ENCODE measurements at places on chromosomes 6 and 20.
A peak's percentile ranks its signal among the peaks of the same experiment; 100 is the strongest.

DNA sequence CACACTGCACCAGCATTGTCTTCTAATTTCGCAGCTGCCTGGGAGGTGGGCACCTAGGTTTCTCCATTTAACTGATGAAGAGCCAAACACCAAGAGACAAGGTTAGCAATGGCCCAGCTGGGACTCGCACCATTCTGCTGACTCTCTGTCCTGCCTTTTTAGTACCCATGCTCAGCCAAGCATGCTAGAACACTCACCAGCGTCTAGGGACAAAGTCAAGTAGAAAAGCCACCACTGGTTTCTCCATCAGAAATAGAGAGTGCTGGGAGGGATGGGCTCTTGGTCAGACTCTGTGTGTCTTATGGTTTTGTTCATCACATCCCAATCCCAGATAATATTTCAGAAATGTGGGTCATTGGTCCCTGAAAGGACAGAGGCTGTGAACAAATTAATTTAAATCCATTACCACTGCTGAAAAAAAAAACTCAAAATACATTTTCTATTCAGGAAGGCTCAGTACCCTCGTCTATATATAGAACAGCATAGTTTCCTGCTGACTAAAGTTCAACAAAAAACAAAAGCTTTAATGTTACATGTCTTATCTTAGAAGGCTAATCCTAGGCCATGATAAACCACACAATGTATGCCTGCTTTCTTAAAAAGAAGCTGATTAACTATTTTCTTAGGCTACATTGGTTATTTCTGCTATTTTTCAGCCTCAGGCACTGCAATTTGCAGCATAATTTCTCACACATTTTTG is 111.0 kb downstream of the TBC1D7 start:
- no peak for DNase-seq

GRCh38 chr20:33789109-33789857 is 21.9 kb upstream of the CHMP4B start:
- DNase-seq: no peak

DNA sequence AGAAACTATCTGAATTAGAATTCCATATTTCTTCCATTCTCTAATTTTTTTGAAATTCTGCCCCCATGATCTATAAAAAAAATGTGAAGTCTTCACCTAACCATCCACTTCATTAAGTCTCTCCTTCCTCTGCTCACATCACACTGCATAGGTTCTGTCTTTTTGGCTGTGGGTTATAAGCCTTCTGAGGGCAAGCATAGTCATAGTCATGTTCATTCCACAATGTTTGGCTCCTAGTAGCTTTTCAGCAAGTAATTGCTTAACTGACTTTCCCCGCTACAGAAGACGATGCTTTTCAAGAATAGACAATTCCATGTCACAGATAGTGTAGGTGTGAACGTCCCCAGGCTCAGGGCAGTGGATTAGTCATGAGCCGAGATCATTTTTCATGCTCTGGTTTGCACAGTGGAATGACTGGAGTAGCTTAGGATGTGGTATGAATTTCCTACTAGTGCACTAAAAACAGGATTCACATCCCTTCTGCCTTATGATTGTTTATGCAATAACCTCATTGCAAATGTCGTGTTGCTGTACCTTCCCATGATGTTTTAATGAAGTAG is 29.1 kb downstream of the WRNIP1 start:
- no peak for DNase-seq

GRCh38 chr6:157985378-157986155 is 3.9 kb downstream of the SYNJ2 start:
- peak; percentile 70 for DNase-seq

- DNase-seq: peak; percentile 28
Observed at GRCh38 chr6:14274546-14275492, 157.2 kb downstream of the CD83 start.

GRCh38 chr6:39577446-39578165 is 147.6 kb downstream of the KIF6 start:
- DNase-seq: peak; percentile 6

- no peak for DNase-seq
Observed at GRCh38 chr20:3067139-3068014, 4.0 kb upstream of the OXT start.

DNA sequence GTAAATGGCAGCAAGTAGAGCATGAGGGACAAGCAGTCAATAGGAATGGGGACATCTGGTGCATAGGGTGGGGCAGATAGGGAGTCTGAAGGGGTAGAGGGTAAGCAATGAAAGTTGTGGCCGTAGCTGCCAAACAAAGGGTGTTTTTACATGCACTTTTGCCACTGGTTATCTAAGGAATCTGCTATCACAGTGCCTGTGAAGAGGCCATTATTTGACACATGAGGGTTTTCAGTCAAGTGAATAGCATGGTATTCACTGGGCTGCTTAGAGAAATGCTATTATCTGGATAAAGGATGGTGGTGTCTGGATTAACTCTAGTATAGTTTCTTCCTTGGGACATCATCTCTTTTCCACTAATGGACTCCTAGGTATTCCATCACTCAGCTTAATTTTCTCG is 118.2 kb downstream of the CARMIL1 start:
- DNase-seq: no peak

DNA sequence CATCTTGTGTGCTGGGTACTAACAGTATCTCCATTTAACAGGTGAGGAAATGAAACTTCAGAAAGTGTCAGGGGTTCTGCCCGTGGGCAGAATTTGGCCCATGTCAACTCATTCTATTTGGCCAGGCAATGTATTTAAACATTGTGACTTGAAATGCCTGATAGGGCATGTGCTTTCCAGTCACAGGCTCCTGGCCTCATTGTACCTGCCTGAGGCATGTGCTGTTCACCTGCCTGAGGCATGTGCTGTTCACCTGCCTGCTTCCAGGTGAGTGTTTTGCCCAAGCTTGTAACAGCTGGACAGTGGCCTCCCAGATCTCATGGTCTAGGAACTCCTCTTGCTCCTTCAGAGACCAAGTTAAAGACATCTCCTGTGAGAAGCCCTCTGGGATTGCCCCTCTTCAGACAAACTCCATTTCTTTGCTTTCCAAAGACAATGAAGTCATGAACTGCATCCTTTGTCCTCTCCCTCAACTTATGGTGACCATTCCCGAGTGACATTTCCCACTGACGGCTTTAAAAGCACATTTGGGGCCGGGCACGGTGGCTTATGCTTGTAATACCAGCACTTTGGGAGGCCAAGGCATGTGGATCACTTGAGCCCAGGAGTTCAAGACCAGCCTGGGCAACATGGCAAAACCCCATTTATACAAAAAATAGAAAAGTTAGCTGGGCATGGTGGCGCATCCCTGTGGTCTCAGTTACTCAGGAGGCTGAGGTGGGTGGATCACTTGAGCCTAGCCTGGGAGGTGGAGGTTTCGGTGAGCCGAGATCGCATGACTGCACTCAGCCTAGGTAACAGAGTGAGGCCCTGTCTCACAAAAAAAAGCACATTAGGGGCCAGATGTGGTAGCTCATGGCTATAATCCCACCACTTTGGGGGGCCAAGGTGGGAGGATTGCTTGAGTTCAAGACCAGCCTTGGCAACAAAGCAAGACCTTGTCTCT is 48.7 kb downstream of the BCAS4 start:
- DNase-seq: no peak

GRCh38 chr6:27288136-27289044 is 23.7 kb downstream of the POM121L2 start:
- no peak for DNase-seq

DNA sequence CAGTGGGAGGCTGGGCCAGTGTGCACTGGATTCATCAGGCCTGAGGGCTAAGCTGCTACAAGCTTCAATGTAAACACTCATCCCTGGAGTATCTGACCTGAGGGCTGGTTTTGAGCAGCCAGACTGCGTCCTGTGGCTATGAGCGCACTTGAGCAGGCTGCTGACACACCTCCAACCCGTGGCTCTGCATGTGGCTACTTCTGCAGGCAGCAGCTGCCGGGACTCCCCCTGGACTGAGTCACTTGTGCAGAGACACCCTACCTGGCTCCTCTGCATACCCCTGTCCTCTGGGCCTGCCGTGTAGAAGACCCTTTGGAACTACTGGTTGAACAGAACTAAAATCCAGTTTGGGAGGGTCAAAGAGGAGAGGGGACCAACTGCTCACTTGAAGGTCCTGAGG is 172.0 kb downstream of the SCP2D1 start:
- no peak for DNase-seq

GRCh38 chr20:41390889-41391288 is 24.3 kb upstream of the EMILIN3 start:
- DNase-seq: no peak

GRCh38 chr6:63502156-63502555 is 70.1 kb upstream of the LOC128125822 start:
- no peak for DNase-seq

DNA sequence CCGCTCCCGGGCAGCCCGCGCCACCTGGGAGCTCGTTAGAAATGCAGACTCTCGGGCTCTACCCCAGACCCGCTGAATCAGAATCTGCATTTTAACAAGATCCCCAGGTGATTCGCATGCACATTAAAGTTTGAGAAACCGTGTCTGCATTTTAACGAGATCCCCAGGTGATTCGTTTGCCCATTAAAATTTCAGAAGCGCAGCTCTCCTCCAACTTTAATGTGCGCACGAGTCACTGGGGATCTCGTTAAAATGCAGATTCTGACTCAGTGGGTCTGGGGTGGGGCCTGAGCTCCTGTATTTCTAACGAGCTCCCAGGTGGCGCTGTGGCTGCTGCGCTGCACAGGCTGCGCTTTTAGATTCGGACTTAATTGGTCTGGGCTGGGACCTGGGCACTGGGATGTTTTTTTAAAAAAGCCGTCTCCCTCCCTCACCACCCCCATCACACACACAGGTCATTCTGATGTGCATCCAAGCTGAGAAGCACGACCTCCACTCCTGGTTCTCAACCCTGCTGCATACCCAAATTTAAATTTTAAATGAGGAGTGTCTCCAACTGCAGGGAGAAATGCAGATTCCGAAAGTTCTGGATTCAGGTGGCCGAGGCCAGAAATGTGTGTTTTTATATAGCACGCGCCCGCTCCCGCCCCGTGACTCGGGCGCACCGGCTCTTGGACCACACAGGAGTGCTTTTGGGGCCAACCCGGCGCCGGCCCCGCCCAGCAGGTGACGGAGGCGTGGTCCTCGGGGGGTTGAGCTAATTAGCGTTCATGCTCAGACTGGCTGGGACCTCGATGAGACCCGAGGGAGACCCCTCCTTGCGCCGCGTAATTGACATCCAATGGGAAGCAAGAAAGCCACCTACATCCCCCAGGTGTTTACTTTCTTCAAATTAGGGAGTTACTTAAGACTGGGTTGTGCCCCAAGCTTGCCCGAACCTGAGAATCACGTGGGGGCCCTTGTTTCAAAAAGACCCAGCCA is 85.8 kb downstream of the ZFP64 start:
- no peak for DNase-seq

DNA sequence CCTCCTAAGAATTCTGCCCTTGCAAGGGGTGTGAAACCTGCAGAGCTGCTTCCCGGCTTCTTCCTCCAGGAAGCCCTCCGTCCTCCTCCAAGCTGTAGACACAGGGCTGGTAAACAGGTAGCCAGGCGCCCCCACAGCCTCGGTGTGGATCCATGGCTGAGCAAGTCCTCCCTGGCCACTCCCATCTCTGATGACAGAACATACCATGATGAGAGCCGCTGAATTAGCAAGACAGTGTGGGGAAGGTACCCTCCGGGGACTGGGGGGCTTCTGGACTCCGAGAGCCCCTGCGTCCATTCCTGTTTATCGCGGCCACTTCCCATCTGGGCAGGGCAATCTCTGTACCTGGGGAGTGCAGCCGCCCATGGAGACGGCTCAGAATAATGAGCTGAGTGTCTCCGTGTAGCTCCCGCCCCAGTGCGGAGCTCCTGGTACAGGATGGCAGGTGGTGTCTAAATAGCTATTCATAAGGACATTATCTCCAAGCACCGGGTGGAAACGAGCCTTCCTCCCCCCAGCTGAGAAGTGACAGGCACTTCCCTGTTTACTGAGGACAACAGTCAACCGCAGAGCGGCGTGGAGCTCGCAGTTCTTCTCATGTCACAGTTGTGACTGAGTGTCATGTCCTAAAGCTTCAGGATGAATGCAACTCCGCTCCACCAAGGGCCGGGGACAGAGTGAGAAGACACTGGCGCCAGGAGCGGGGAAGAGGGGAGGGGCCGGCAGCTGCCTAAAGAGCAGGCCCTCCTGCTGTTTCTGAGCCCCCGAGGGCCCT is 22.7 kb upstream of the NTSR1 start:
- DNase-seq: peak; percentile 73

DNA sequence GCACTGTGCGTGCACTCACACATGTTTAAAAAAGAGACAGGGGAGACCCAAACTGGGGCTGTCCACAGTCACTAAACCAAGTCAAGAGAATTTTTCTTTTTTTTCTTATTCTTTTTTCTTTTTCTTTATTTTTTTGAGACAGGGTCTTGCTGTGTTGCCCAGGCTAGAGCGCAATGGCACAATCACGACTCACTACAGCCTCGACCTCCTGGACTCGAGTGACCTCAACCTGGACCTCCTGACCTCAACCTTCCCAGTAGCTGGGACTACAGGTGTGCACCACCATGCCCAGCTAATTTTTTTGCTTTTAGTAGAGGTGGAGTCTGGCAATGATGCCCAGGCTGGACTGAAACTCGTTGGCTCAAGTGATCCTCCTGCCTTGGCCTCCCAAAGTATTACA is 89.4 kb upstream of the NFATC2 start:
- DNase-seq: no peak

- DNase-seq: no peak
Observed at GRCh38 chr6:167706313-167707109, 120.2 kb upstream of the AFDN start.

GRCh38 chr20:53872561-53873229 is 197.7 kb downstream of the BCAS1 start:
- DNase-seq: no peak

DNA sequence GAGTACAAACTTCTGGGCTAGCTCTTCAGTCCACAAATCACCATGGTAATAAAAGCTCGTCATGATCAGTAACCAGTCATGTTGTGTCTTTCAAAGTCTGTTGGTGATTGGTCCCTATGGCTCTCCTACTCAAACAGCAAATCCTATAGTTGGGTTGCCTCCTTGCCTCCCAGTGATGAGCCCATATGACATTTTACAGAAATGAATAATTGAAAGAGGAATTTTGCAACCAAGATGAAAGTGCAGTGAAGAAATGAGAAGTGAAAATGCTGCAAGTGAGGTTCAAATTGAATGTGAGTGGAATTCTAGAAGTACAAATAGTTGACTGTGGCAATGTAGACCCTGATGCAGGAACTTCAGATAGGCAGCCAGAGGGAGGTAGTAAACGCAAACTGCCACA is 5.1 kb upstream of the SIRPD start:
- no peak for DNase-seq

DNA sequence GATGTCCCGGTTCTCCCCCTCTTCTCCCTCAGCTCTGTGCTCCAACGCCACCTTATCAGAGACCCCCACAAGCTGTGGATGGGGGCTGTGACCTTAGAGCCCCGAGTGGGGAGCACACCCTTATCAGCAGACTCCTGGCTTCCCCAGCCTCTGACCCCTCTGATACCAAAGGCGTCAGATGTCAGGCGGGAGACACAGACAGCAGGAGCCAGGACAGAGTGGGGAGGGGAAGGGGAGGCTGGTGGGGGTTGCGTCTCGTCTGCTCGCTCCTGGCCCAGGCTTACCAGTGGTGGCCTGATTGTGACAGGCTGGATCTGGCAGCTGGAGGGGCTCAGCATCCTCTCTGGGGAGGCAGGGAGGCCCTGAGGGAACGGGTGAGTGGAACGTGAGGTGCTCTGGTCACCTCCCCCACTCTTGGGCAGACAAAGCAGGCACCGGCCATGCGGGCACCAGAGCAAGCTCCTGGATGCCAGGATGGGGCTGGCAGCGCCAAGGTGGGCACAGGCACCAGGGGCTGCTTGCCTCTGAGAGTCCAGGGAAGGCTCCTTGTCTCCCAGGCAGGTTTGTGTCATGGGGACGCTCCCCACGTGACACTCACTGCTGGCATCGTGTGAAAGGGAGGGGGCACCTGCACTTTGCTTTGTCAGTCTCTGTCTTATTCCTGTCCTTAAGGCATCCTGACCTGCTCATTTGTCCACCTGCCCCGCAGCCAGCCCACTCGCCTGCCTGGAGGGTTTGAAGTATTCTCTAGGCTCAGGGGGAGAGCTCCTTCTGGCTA is 27.8 kb upstream of the GATA5 start:
- no peak for DNase-seq

Measured in pons (tissue), 1 donor.